Activated gamma-delta T cell (primary cell): ENCODE measurements at places on chromosomes 2 and 18.

- no peak for DNase-seq
Observed at GRCh38 chr18:37787452-37787851, 221.9 kb upstream of the CELF4 start.

DNA sequence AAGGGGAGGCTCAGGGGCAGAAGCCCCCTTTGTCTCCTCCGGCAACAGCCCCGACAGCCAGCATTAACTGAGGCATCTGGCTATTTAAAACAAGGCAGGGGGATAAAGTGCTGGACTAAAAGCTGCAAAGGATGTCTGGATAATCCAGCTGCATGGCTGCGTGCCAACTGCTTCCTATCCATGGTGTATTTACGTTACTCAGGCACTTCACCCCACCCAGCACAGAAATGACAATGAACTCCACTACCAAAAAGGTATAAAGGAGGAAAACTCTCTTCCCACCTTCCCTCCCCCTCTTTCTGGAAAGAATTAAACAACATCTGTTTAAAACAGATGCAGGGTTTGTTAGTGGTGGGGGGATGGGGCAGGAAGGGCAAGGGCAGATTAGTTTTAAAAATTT, 82.5 kb downstream of the SPRED2 start:
- DNase-seq: no peak

DNA sequence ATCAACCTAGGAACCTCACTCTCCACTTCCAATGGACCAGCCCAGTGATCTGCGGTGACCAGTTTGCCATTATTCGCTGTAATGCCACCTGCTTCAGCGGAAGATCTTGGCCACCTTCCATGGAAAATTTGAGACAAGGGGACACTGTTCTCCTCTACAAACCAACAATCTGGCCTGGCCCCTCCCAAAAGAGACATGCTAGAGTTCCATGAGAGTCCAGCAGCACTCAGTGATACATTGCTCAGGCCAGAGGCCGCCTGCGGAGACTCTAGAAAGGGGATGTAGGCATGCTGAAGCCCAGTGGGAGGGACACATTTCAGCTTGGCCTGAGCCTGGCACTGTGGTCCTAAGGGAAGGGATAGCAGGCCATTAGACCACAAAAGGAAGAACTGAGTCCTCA, 58.3 kb downstream of the COL6A3 start:
- no peak for DNase-seq

DNA sequence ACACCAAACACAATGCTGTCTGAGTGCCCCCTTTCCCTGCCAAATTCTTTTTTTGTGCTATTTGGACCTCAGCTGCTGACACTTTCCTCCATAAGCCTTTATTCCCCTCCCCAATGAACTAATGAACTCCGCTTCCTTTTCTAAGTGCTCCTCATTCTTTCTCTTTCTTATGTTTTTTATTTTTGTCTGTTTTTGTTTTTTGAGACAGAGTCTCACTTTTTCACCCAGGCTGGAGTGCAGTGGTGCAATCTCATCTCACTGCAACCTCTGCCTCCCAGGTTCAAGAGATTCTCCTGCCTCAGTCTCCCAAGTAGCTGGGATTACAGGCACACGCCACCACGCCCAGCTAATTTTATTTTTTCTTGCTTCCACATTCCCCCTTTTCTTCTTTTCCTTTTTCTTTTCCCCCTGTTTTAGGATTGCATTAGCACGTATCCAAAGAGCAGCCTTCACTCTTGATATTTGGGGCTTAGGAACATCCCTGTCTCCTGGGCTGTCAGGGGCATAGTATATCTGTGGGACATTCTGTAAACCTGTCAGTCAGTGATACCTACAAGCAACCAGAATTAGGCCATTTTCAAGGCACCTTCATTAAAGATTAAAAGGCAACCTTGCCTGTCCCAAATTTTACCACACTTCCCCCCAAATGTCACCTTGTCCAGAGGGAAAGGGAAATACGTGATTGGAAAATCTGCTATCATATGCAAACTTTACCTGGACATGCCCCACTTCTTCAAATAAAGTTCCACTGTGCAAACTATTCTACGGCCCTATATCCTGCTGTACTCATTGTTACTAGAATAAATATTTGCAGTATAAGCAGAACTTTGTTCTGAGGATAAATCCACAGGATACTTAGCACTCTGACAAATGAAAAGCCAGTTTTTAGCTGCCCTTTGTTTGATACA, 65.1 kb upstream of the ACSL3 start:
- DNase-seq: no peak

DNA sequence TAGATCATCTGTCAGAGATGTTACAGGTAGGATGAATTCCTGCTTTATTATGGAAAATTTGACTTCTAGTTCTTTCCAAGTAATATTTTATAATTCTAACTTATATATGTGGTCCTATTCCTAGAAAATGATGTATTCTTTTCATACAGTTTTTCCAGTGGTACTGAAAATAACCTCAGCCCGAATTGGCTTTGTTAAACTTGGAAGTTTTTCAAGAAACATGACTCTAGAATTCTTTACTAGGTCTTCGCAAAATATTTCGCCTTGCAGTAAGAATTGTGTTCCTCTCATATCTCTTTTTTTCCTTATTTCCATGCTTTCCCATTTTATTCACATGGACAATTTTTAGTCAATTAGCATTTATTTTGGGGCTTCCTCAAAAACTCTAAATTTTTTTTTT, 60.5 kb downstream of the BMPR2 start:
- no peak for DNase-seq

GRCh38 chr2:145752091-145752806, 1232.3 kb upstream of the ZEB2 start:
- DNase-seq: no peak
